ENCODE measurements at places on chromosomes 2 and 18.

GRCh38 chr2:15074751-15075700 lies 442.5 kb downstream of the LRATD1 start:
- no peaks in the 10 kb centered on the region for H3K27me3 ChIP-seq
- DNase-seq: peak; percentile 19
- H3K4me3 ChIP-seq: no peak overlapping the region
- no peak overlapping the region for H3K27ac ChIP-seq

GRCh38 chr2:197453914-197454398 lies 604 bp downstream of the COQ10B start:
- H3K36me3 ChIP-seq: no peaks in the 10 kb centered on the region
- peak overlapping the region; percentile 90 for H3K4me3 ChIP-seq
- DNase-seq: no peak
- H3K27me3 ChIP-seq: no peaks in the 10 kb centered on the region

DNA sequence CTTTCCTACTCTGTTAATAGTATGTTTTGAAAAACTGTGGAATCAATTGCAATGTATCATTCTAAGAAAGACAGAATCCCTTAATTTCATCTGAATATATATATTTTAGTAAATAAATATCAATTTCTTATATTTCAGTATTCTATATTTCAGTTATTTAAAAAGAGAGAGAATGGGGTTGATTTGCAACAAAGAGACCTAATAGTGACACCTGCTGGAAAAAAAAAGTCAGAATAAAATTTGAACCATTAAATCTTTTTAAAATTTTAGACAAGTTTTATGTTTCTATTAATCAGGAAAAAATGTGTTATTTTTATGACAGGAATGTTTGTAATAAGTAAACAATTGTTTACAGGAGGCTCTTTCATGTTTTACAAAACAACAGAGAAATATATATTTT lies 20.7 kb upstream of the CCNT2 start:
- H3K27ac ChIP-seq: no peak overlapping the region
- H3K36me3 ChIP-seq: no peaks in the 10 kb centered on the region
- H3K4me1 ChIP-seq: no peaks in the 10 kb centered on the region
- no peak for DNase-seq

DNA sequence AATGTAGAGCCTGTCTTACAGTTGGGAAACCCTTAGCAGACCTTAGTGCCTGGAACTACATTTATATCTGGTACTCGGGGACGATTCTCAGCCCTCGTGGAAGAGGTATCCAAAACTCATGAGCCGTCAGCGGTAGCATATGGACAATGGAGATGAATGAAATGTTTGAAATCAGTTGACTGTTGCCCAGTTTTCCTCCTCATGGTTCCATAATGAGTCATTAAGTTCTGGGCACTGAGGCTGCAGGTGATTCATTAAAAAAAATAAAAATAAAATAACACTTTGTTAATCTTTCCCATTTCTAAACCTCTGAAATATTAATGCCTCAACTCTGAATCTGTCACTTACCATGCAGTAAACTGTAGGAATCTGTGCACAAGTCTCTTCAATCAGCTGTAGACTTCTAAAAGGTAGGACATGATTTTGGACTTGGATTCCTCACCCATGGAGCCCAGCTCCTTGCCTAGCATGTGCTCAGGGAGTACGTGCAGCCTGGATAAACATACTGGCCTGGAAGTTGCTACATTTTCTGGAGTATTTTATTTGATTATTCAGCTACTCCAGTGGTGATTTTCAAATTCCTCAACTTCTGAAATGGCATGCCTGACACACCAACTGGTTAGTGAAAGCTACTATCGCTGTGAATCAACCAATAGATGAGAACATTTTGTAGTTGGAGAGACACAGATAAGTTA lies 979.2 kb downstream of the CNTNAP5 start:
- no peak for DNase-seq
- no peak overlapping the region for H3K27ac ChIP-seq
- H3K4me3 ChIP-seq: no peak overlapping the region
- H3K27me3 ChIP-seq: no peaks in the 10 kb centered on the region
- H3K4me1 ChIP-seq: no peaks in the 10 kb centered on the region

DNA sequence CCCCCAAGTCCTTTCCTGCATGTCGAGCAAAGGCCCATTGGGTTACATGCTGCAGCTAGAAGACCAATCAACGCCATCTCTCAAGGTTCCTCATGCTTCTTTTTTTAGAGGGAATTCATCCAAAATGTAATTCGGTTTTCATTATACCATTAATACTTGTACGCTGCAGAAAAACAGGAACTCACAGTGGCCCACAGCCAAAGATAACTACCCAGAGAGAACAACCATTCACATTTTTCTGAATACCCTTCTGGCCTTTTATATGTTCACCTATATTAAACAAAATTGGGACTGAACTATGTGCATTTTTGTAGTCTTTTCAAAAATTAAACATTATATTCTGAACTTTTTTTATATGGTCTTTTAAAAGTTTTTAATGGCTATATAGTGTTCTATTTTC lies 25.8 kb downstream of the FARP2 start:
- H3K27me3 ChIP-seq: no peaks in the 10 kb centered on the region
- peaks cover 37% of the 10 kb centered on the region for H3K4me1 ChIP-seq
- H3K36me3 ChIP-seq: no peaks in the 10 kb centered on the region
- H3K27ac ChIP-seq: no peak overlapping the region
- H3K4me3 ChIP-seq: no peak overlapping the region
- DNase-seq: no peak

- no peak overlapping the region for H3K4me3 ChIP-seq
- no peak overlapping the region for H3K27ac ChIP-seq
- no peak for DNase-seq
- H3K27me3 ChIP-seq: no peaks in the 10 kb centered on the region
- no peaks in the 10 kb centered on the region for H3K36me3 ChIP-seq
Measured at GRCh38 chr2:17969661-17970060, 91.2 kb downstream of the KCNS3 start.

- no peak overlapping the region for H3K27ac ChIP-seq
- no peak overlapping the region for H3K4me3 ChIP-seq
- H3K27me3 ChIP-seq: no peaks in the 10 kb centered on the region
Measured at GRCh38 chr2:232236200-232236599, 142.4 kb upstream of the ALPP start.

GRCh38 chr2:40646642-40647041 lies 194.8 kb upstream of the SLC8A1 start:
- DNase-seq: no peak
- no peaks in the 10 kb centered on the region for H3K36me3 ChIP-seq
- H3K4me1 ChIP-seq: no peaks in the 10 kb centered on the region
- H3K4me3 ChIP-seq: no peak overlapping the region
- no peak overlapping the region for H3K27ac ChIP-seq

DNA sequence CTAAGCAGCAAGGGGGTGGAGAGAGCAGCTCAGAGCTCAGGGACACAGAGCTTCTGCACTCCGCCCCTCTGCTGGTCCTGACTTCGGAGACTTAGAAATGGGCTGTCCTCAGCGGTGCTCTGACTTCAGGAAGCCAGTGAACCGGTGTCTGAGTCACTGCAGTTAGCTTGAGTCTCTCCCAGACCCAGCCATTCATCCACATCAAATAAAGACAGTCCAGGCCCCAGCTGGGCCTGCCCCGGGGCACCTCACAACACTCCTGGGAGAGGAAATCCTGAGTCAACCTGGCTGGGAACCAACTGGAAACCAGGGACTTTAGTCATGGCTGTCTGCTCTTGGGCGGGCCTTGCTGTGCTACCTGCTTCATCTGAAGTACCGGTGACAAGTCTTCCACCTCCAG lies 5.4 kb upstream of the ITGB6 start:
- H3K4me1 ChIP-seq: peaks cover 31% of the 10 kb centered on the region
- H3K4me3 ChIP-seq: no peak overlapping the region
- H3K27ac ChIP-seq: no peak overlapping the region
- no peak for DNase-seq
- H3K27me3 ChIP-seq: no peaks in the 10 kb centered on the region

- no peak for DNase-seq
- H3K27ac ChIP-seq: no peak overlapping the region
- no peak overlapping the region for H3K4me3 ChIP-seq
Measured at GRCh38 chr18:68972176-68972575, 174.3 kb downstream of the CCDC102B start.

- H3K36me3 ChIP-seq: no peaks in the 10 kb centered on the region
- H3K27me3 ChIP-seq: no peaks in the 10 kb centered on the region
- no peak for DNase-seq
- H3K4me1 ChIP-seq: no peaks in the 10 kb centered on the region
Measured at GRCh38 chr2:172065111-172065510, 20.2 kb upstream of the DLX1 start.

DNA sequence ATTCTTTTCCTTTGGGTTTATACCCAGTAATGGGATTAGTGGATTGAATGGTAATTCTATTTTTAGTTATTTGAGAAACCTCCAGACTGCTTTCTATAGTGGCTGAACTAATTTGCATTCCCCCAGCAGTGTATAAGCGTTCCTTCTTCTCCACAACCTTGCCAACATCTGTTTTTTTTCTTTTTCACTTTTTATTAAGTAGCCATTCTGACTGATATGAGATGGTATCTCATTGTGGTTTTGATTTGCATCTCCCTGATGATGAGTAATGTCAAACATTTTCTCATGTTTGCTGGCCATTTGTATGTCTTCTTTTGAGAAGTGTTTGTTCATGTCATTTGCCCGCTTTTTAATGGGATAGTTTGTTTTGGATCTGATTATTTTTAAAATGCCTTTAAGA lies 64.1 kb upstream of the MEIS1 start:
- H3K36me3 ChIP-seq: no peaks in the 10 kb centered on the region
- no peak overlapping the region for H3K27ac ChIP-seq
- no peak for DNase-seq
- no peak overlapping the region for H3K4me3 ChIP-seq
- H3K4me1 ChIP-seq: peaks cover under 1% of the 10 kb centered on the region

- H3K27me3 ChIP-seq: no peaks in the 10 kb centered on the region
- no peak overlapping the region for H3K27ac ChIP-seq
- DNase-seq: no peak
- no peaks in the 10 kb centered on the region for H3K36me3 ChIP-seq
- H3K4me3 ChIP-seq: no peak overlapping the region
Measured at GRCh38 chr2:113013336-113013661, 8.0 kb downstream of the IL36A start.

GRCh38 chr2:25521665-25522387 lies 151.6 kb downstream of the DTNB start:
- peak overlapping the region; percentile 38 for H3K27ac ChIP-seq
- no peaks in the 10 kb centered on the region for H3K27me3 ChIP-seq
- H3K36me3 ChIP-seq: no peaks in the 10 kb centered on the region

GRCh38 chr18:32366586-32367538 lies 103.8 kb downstream of the GAREM1 start:
- DNase-seq: no peak
- H3K4me3 ChIP-seq: no peak overlapping the region
- H3K27me3 ChIP-seq: no peaks in the 10 kb centered on the region
- H3K36me3 ChIP-seq: no peaks in the 10 kb centered on the region
- H3K4me1 ChIP-seq: peaks cover 40% of the 10 kb centered on the region
- H3K27ac ChIP-seq: no peak overlapping the region
